Neural progenitor cell (in vitro differentiated cells): ENCODE measurements at places on chromosomes 1 and 21. TPM values are rescaled to one million over a fixed set of nuclear protein-coding genes. Genes with fewer than 3 reads are reported as not detected.

DNA sequence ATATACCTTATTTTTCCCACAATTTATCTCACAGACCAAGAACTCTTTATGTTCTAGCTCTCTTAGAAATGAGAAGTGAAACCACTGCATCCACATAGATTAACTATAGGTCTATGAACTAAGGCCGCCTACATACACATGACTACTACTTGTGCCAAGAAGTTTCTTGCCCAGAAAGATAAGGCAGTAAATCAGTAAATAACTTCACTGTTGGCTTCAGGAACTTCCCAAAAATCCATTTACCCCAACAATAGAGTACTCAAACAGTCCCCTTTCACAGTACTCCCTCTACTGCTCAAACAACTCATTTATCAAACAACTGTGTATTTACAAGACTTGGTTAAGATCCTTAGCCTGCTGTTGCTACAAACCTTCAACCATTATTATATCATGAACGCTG lies 96.5 kb downstream of the NME7 start:
- DNase-seq = peak; percentile 13

- DNase-seq = no peak
These were observed 2.5 kb upstream of the LRRN2 start for GRCh38 chr1:204688007-204688406.

The SLC45A1 gene
- total RNA-seq = 1.1 and 3.3 TPM in 2 replicates

GRCh38 chr1:185880779-185881333 lies 146.7 kb downstream of the HMCN1 start:
- no peak for DNase-seq

The S100A2 gene
- total RNA-seq = not detected in 2 replicates

DNA sequence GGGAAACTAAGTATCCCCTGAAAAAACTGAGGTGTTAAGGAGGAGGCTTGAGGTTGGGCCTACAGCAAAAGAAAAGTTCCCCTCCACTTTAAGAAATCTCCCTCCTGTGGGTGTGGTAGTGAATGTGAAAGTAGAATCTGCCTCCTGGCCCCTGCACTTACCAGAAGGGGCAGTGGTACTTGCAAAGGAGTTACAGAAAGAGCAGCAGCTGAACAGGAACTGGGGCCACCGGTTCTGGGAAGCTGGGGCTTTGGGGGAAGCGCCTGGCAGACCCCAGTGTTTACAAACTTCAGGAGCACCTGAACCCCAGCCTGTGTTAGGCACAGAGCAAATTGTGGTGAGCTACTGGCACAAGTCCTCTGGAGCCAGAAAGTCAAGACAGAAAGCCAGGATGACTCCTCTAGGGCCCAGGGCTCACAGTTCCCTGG lies 250.2 kb upstream of the FGGY start:
- DNase-seq = no peak

The TMEM81 gene
- 2.1 and 3.3 TPM in 2 replicates for total RNA-seq

The CRABP2 gene
- 110 and 156 TPM in 2 replicates for total RNA-seq

The SUSD4 gene
- 1.6 and 3.5 TPM in 2 replicates for total RNA-seq

DNA sequence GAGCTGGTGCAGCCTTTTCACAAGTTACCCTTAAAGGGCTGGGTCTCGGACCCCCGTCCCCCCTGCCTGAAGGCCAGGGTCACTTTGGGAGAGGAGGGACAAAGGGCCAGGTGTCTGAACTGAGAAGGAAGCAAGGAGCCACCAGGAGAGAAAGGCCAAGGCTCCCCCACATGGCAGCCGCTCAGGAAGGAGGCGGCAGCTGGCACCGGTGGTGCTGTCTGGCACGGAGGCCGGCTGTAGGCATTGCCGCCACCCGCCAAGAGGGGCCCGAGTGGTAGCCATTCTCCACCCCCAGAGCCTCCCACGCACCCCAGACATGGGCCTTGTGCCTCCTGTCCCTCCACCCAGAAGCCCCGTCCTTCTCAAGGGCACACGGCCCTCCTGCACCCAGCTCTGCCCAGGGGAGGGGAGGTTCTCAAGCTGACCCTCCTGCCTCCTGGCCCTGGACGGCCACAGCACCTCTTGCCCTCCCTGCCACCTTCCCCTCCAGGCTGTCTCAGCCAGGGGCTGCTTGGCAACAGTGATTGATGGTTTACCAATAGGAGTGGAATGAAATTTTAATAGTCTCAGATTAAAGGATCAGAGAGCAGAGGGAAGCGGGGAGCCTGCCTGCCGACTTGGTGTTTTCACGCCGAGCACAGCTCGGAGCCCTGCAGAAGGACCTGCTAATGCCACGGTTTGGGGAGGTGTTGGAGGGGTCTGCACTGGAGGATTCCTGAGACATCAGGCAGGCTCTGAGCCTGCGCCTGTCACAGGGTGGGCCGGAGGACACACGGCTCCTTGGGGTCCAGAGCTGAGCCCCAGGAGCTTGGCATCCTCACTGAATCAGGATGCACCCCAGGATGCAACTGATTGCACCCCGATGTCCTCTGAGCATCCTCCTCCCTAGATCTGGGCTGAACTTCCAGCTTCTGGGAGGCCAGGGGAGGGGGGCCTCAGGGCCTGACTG lies 211.9 kb upstream of the VAMP3 start:
- no peak for DNase-seq

DNA sequence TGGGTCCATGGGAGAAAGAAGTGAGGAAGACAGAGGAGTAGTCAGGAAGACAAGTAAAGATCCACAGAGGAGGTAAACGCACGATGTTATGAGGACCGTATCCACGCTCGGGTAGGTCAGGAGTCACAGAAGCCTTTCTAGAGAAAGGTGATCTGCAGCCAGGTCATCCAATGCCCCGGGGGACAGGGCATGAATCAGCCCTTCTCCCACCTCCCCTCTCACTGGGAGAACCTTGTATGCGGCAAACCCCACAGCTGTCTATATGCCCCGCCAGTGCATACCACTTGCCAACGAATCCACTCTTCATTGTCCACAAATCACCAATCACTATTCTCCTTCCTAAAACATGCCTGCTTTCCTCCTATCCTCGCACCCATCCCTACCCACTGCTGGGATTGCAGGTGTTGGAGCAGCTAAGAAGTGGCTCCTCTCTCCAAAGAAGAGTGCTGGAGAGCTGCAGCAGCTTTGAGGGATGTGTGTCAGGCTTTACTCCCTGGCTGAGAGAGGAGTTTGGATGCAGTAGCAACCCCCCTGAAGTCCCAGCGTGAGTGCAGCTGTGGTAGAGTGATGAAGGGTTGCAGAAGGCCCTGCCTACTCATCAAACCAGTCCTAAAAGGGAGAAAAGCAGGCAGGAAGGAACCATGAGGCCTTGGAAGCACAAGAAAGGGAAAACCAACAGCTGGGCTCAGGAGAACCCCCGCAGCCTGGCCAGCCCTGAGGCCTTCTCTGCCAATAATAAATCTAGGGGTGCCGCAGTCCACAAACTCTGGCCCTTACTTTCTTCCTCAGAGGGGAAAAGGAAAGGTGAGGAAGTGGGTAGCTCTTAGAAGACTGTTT lies 102.2 kb upstream of the GADD45A start:
- no peak for DNase-seq

The AMY2A gene
- not detected in 2 replicates for total RNA-seq

- no peak for DNase-seq
These were observed 48.4 kb upstream of the RNPC3 start for GRCh38 chr1:103477101-103477500.

The TAS1R3 gene
- 0.22 TPM in 1 of 2 replicates, not detected in the other for total RNA-seq

GRCh38 chr1:29033829-29034466 lies 89.8 kb downstream of the TMEM200B start:
- peak; percentile 27 for DNase-seq

DNA sequence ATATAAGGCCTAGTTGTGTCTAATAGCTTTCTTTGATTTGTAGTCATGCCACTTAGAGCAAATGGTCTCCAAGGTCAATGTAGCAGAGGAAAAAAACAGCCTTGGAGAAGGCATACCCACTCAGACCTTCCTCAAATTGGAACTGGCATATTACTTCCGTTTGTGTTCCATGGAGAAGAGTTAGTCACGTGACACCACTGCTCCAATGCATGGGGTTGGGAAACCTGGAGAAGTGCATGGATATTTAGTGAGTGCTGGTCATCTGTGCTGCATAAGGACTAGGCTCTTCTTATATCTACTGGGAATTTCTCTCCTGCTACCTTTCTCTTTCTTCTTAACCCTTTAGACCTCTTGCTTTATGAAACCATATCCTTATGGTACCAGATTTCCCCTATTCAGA lies 167.8 kb downstream of the BACH1 start:
- DNase-seq = no peak

DNA sequence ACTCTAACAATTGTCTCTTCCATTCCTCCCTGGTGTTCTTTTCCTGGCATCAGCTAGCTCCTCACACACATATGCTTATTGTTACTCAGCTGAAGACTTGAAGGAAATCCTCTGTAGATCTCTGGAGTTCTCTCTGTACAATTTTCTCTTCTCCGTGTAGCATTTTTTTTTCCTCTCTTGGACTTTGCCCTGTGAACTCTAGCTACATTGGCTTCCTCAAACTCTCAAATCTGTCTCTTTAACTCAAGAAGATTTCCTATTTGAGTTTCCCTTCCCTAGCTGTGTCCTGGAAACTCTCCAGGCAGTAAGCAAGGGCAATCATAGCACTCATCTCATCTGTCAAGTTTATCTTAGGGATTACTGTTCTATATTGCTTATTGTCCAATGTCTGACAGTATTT lies 4.3 kb upstream of the MIA3 start:
- DNase-seq = no peak

- peak; percentile 39 for DNase-seq
These were observed 746 bp upstream of the POFUT2 start for GRCh38 chr21:45288441-45288841.

DNA sequence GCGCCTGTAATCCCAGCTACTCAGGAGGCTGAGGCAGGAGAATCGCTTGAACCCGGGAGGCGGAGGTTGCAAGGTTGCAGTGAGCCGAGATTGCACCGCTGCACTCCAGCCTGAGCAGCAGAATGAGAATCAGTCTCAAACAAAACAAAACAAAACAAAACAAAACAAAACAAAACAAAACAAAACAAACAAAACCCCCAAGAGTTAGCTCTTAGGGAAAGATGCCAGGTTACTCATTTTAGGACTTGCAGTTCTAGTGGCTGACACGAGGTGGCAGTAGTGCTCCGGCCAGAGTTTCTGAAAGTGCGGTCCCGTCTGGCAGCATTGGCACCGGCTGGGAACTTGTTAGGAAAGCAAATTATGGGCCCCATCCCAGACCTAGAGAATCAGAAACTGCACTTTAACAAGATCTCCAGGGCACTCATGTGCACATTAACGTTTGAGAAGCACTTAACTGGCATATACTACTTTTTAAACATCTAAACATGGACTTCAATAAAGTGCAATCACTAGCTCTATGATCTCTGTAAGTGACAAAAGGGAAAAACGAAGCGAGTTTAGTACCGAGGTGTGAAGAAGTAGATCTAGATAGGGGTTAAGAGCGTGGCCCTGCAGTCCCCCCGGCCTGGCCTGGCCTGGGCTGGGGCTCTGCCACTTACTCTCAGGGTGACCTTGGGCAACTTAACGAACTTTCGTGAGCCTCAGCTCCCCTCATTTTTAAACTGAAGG lies 41.9 kb upstream of the TNFRSF1B start:
- peak; percentile 78 for DNase-seq

DNA sequence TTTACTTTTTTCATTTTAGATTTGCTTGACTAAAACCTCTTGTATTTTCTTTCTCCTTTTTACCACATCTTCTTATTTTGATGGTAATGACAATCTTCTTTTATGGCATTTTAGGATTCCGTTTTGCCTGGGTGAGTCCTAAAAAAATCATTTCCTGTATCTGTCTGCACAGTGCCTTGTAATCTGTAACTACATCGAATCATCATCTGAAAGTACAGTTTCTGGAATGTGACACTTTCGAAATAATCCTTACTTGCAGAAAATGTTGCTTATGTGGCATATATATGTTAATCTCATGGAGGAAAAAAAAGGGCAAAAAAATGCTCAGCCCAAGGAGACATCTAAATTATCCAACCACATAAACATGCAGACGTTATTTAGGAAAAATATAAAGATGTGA lies 29.0 kb downstream of the GREM2 start:
- no peak for DNase-seq

GRCh38 chr1:62391369-62391971 lies 45.4 kb upstream of the USP1 start:
- DNase-seq = peak; percentile 85

DNA sequence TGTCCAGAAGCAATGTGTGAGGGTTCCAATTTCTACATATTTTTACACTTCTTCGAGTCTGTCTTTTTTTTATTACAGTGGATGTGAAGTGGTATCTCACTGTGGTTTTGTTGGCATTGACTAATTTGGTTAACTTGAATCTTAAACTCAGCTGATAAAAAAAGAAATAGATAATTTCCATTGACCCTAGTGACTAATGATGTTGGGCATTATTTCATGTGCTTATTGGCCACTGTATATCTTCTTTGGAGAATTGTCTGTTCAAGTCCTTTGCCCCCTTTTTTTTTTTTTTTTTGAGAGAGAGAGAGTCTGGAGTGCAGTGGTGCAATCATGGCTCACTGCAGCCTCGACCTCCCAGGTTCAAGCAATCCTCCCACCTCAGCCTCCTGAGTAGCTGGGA lies 33.3 kb upstream of the NBPF3 start:
- no peak for DNase-seq

DNA sequence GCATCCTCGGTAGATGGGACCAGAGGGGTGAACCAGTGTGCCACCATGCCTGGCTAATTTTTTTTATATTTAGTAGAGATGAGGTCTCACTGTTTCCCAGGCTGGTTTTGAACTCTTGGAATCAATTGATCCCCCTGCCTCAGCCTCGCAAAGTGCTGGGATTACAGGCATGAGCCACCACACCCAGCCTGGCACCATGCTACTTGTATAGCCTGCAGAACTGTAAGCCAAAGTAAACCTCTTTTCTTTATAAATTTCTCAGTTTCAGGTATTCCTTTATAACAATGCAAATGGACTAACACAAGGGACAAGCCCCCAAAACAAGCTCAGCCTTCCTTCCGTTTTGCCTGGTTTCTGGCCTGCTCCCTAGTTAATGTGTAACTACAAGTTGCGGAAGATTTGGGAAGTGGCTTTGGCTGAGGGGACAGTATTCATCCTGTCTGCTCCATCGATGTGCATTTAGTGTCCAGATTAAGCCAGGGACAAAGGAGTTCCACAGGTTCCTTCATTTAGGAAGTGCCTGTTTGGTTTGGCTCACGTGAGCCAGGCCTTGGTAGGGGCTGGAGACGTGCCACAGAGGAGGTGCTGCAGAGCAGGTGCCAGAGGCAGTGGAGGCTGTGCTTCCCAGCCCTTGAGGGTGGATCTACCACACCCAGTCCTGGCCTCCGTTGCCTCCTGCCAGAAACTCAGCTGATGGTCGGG lies 4.4 kb downstream of the AVPR1B start:
- DNase-seq = no peak

GRCh38 chr1:162690672-162691434 lies 58.6 kb downstream of the DDR2 start:
- peak; percentile 37 for DNase-seq

DNA sequence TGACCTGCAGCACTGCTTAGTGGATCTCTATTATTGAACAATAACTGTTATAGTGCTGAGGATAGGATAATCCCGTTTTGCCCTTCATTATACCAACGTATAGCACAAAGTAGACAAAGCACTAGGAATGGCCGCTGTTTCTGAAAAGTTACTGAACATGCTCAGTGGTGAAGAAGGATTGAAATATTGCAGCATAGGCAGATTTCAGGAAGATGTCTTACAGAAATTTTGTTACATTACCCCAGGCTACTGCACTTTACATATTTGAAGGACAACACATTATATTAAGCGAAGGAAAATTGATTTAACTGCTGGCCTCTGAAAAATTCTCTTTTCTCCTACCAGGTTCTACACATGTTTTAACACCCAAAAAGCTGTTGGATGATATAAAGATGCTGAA lies 48.5 kb downstream of the AKNAD1 start:
- no peak for DNase-seq

The FABP3 gene
- total RNA-seq = 0.93 and 2.2 TPM in 2 replicates

GRCh38 chr1:240683576-240683975 lies 71.6 kb upstream of the GREM2 start:
- no peak for DNase-seq

- DNase-seq = no peak
These were observed 82.3 kb downstream of the ITPKB start for GRCh38 chr1:226656601-226657277.

The DISC1 gene
- 1.8 and 3.2 TPM in 2 replicates for total RNA-seq
